ENCODE measurements at places on chromosomes 4 and X. TPM values are rescaled to one million over a fixed set of nuclear protein-coding genes. Genes with fewer than 3 reads are reported as not detected.
A peak's percentile ranks its signal among the peaks of the same experiment; 100 is the strongest.

GRCh38 chrX:69951753-69952152 lies 98.0 kb downstream of the AWAT2 start:
- no peak for DNase-seq

DNA sequence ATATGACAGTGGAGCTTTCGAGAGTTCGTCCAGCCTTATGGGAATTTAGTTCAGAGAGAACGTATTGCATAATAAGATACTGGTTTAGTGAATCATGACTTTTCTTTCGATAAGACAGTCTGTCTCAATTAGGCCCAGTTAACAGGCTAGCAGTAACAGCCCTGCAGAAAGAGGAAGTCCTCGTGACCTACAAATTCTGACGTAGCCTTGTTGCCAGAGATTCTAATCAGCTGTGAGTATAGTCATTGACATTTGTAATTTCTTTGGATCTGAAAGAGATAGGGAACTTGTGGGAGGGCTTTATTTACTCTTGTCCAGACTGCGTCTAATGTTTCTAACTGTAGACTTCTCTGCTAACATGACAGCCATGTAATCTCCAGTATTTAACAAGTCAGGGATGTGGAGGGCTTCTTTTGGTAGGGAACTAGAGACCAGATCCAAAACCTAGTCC lies 15.8 kb downstream of the ART3 start:
- DNase-seq: peak; percentile 13

GRCh38 chr4:142913461-142914030 lies 67.4 kb upstream of the INPP4B start:
- DNase-seq: no peak

OCIAD1 gene
- 67.3 TPM for polyA plus RNA-seq

Data from HepG2 (cell line).